ENCODE measurements at places on chromosomes 2 and 18. TPM values are rescaled to one million over a fixed set of nuclear protein-coding genes. Genes with fewer than 3 reads are reported as not detected.

DPP4 gene
- 11.9 TPM for total RNA-seq

RAB31 gene
- total RNA-seq: 0.89 TPM

- no peak for DNase-seq
- H3K36me3 ChIP-seq: no peaks in the 10 kb centered on the region
- H3K4me3 ChIP-seq: no peak overlapping the region
- no peaks in the 10 kb centered on the region for H3K27me3 ChIP-seq
These were observed 349.9 kb downstream of the THSD7B start for GRCh38 chr2:137115081-137115794.

- H3K27me3 ChIP-seq: peaks cover 1% of the 10 kb centered on the region
- H3K4me3 ChIP-seq: no peak overlapping the region
- DNase-seq: peak; percentile 76
- peaks cover 20% of the 10 kb centered on the region for H3K4me1 ChIP-seq
- peaks cover 3% of the 10 kb centered on the region for H3K36me3 ChIP-seq
- no peak overlapping the region for H3K27ac ChIP-seq
These were observed 17.0 kb downstream of the THNSL2 start for GRCh38 chr2:88187038-88187676.

DNA sequence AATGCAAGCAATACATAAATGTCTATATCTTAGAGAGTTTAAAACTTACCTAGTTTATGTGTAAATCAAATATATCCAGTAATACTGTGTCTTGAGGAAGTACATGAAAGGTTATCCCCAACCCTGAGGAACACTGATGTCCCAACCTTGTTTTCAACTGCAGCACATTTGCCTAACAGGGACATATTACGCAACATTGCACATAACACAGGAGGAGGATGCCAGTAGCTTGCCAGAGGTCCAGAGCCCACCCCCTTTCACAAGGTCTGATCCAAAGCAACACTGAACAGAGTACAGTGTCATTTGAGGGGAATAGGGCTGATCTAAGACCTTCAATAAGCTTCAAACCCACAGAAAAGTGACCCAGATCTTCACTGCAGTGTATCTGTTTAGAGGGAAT is 678.5 kb downstream of the ARHGAP15 start:
- no peaks in the 10 kb centered on the region for H3K27me3 ChIP-seq
- no peak overlapping the region for H3K27ac ChIP-seq
- H3K36me3 ChIP-seq: no peaks in the 10 kb centered on the region

- no peak overlapping the region for H3K4me3 ChIP-seq
- H3K36me3 ChIP-seq: no peaks in the 10 kb centered on the region
- H3K27me3 ChIP-seq: no peaks in the 10 kb centered on the region
- peaks cover 13% of the 10 kb centered on the region for H3K4me1 ChIP-seq
- DNase-seq: no peak
- no peak overlapping the region for H3K27ac ChIP-seq
These were observed 28.4 kb upstream of the SLC3A1 start for GRCh38 chr2:44246840-44247369.
